Skin of body (tissue), 3 donors: ENCODE measurements at places on chromosomes 6 and 20.
A peak's percentile ranks its signal among the peaks of the same experiment; 100 is the strongest.

- DNase-seq, result no peak
Measured at GRCh38 chr20:32070690-32071213, 18.7 kb downstream of the HCK start.

- DNase-seq, result no peak
Measured at GRCh38 chr6:122809001-122809400, 19.9 kb downstream of the SMPDL3A start.

DNA sequence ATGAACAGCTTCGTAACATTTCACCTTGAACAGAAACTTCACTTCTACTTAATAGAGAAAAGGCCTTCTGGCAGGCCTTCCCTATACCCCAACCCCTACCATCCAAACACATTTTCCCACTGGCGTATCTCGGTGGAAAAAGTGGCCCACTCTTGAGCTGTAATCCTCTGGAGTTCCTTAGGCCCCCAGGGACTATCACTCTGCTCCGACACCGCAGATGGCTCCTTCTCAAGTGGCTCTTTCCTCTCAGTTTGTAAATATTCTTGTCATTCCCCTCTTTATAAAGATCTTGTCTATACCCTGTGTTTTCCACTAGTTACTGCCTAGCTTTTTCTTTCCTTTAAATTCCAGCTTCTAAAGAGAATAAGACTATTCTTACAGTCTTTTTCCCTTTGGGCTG, 108.7 kb downstream of the MYB start:
- DNase-seq, result no peak

DNA sequence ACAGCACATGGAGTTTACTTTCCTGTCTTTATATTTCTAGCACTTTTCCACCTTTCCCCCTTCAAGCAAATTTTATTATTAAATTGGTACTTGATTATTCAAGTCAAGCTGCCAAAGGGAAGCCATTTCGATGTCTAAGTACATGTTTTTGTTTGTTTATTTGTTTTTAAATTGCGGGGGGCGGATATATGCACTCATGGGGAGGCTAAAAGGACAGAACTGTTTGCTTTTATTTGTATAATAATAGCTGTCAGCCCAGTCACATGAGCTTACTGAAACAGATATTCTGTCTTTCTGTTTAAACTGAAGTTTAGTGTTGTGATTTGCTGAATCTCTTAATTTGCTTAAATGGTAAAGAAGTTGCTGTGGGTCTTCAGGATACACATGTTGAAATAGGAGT, 49.6 kb upstream of the PLCG1 start:
- no peak for DNase-seq

GRCh38 chr20:2692886-2693285, 306 bp downstream of the EBF4 start:
- DNase-seq, result no peak

DNA sequence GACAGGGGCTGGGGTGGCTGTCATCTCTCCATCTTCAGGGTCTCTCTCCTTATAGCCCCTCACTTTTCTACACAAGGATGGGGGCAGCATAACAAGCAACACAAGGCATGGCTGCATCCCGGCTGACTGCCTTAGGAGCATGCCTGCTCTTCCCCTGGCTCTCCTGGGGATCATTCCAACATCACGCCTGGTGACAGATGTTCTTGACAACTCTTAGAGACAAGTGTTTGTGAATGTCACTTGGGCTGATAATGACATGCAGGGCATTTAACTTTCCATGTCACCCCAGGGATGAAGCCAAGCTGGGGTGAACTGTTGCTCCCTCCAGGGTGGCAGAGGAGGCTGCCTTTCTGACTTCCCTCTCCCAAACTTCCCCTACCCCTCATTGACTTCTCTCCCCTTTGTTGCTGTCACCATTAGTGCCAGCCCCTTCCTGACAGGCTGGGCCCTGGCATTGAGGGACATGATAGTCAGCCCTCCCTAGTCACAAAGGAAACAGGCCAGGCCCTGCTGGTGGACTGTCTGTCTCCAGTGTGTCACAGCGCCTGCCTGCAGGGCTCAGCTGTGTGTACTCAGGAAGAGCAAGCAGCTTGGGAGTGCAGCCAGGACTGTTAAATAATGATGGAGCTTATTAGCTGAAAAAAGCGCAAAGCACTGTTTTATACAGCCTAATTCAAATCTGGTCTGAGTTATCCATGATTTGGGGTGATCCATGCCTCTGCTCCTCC, 161.8 kb downstream of the LRFN2 start:
- DNase-seq, result peak; percentile 83

GRCh38 chr6:135280375-135281136, 99.4 kb downstream of the MYB start:
- peak; percentile 31 for DNase-seq

GRCh38 chr6:111586554-111586953, 19.1 kb downstream of the TRAF3IP2 start:
- no peak for DNase-seq

DNA sequence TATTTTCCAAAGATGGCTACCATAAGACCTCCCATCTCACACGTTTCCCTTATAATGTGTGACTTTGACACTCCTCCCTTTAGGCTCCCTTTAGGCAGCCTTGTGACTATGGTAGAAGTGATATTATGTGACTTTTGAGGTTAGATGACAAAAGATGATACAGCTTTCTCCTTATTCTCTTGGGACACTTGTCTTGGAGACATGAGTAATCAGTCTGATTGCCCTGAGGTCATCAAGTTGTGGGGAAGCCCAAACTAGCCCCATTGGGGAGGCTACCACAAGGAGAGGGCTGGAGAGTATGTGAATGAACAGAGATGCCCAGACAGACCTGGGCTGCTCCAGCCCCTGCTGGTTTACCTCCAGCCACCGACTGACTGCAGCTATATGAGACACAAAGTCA, 10.6 kb upstream of the DLK2 start:
- no peak for DNase-seq

GRCh38 chr6:147508042-147508865, at the start of gene SAMD5:
SAMD5 (plus strand) TSS chr6:147508690; CDS start chr6:147508929, 239 bp downstream.
- peak; percentile 73 for DNase-seq

GRCh38 chr6:1325461-1326309, 13.8 kb downstream of the FOXQ1 start:
- DNase-seq, result no peak

- DNase-seq, result peak; percentile 24
Measured at GRCh38 chr6:37060195-37060559, 54.7 kb downstream of the FGD2 start.

- DNase-seq, result no peak
Measured at GRCh38 chr20:16203096-16203495, 370.2 kb downstream of the KIF16B start.

DNA sequence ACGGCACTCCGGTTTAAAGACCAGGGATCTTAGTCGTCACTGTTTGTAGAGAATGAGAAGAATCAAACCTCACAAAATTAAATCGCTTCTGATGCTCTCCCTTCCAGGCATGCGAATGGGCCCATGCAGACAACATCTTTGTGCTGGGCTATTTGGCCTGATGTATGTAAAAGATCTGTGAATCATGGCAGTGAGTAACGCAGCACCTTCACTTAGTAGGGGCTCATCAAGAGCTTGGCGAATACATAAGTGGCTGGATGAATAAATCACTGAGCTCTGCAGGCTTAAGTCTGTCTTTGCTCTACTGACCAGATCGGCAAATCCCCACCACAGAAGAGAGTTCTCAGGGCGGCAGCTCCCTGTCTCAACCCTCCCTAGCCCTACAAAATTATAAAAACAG, 44.8 kb upstream of the AFDN start:
- DNase-seq, result no peak

GRCh38 chr20:32333988-32334885, 23.9 kb upstream of the ASXL1 start:
- DNase-seq, result no peak

GRCh38 chr6:135033238-135033637, 21.4 kb downstream of the HBS1L start:
- DNase-seq, result no peak

DNA sequence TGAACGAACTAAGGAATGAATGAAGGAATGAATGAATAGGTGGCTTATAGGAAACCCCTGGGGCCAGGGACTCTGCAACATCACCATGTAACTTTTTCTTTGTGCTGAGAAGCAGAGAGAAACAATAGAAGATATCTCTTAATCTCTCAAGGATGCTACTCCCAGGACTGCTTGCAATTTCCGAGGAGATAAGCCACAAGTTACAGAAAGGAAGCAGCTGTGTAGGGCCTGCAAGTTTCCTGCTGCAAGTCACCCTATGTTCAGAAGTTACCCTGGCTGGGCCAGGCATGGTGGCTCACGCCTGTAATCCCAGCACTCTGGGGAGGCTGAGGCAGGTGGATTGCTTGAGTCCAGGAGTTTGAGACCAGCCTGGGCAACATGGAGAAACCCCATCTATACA, 7.3 kb upstream of the MAVS start:
- DNase-seq, result no peak

- no peak for DNase-seq
Measured at GRCh38 chr6:4808396-4808795, 32.2 kb downstream of the CDYL start.

- DNase-seq, result no peak
Measured at GRCh38 chr6:150813993-150814359, 51.5 kb upstream of the MTHFD1L start.

DNA sequence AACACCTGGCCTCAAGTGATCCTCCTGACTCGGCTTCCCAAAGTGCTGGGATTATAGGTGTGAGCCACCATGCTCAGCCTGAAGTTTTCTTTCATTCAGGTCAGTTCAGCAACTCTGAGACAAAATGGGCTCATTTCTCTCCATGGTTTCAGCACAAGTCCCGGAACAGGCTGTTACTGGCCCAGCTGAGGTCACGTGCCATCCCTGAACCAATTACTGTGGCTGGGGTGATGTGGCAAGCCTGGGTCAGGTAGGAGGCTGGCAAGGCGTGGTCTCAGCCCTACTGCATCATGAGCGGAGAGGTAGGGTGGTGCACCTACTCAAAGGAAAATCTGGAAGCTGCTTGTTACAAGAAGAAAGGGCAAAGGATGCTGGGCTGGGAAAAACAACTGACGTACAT, 326.4 kb downstream of the KIF16B start:
- DNase-seq, result no peak

DNA sequence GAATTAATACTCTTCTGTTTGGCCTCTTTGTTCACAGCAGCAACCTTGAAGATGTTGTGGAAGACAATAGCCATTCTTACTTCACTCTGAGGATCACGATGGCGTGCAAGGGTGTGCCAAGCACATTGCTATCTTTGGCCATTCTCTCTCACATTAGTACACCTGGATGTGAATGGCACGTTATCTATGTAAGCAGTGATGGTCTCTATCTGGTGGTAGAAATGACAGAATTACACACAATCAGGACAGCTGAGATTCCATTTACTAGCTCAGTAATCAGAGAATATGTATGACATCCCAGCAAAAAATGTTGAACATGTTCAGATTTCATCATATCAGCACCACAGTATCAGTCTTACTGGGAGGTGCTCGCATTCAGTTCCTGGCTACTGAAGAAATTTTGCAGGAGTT, 116.2 kb downstream of the LCA5 start:
- DNase-seq, result no peak

GRCh38 chr6:135183002-135183531, 2.0 kb downstream of the MYB start:
- no peak for DNase-seq

GRCh38 chr6:10591422-10592160, 70.4 kb downstream of the GCNT2 start:
- DNase-seq, result no peak

DNA sequence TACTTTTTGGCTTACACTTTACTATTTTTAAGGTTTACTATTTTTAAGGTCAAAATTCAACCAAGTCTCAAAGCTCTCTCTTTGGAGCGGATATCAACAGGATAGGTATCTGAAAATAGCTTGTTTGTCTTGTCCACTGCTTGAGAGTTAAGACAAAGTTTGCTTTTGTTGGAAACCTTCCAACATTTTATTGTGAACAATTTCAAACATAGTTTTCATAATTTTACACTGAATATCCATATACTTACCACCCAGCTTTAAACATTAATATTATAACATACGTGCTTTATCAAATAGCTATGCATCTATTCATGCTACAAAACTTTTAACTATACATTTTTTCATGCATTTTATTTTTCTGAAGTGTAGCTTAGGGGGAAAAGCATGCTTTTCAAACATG, 109.9 kb downstream of the FYN start:
- DNase-seq, result no peak

GRCh38 chr6:129015721-129016120, 132.8 kb downstream of the LAMA2 start:
- DNase-seq, result no peak

GRCh38 chr20:34240693-34241615, at the start of gene ASIP:
ASIP (plus strand) TSS chr20:34241423; CDS start chr20:34260375, 18,952 bp downstream.
- DNase-seq, result no peak

DNA sequence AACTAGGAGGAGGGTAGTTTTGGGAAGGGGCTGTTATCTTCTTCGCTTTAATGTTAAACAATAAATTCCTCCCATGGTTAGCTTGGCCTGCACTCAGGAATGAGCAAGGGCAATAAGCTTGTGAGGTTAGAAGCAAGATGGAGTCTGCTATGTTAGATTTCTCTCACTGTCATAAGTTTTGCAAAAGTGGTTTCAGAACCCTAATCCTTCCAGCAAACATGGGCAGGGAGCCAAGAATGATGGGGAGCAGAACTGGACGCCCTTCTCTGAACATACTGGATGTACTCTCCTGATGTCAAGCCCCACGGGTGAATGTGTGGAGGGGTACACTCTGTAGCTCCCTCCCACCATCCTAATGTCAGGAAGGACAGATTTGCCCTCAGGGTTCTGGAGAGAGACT, 22.3 kb downstream of the C6orf163 start:
- no peak for DNase-seq

DNA sequence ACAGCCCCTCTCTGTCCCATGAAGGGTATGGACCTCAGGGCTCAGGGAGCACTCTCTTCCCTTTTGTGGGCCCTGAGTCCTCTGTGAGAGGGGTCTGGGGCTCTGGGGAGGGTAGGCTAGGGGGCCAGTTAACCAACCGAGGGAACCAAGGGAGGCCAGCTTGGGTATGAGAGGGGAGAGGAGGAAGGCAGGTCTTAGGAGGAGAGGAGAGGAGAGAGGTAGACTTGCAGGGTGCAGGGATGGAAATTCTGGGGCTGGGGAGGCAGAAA, 720 bp downstream of the DUSP15 start:
- no peak for DNase-seq

GRCh38 chr6:15709651-15710269, 46.9 kb upstream of the DTNBP1 start:
- DNase-seq, result no peak

- DNase-seq, result no peak
Measured at GRCh38 chr20:39632176-39632575, 670.0 kb downstream of the DHX35 start.

- no peak for DNase-seq
Measured at GRCh38 chr6:163738725-163739407, 324.3 kb downstream of the QKI start.

DNA sequence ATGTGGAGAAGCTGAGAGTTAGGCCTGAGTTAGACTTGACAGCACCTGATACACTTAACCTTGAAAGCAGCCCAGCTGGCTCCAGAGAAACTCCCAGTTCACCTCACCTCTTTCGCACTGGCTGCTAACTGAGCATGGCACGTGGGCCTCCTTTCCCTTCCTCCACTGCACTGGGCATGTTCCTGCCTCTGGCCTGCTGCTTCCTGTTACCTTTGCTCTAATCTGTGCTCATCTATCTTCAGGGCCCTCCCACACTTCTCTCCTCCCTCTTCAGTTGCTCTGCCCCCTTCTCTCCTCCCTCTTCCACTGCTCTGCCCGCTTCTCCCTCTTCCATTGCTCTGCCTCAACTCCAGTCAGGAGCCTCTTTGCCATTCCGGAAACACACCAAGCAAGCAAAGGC, 13.7 kb upstream of the UBE2V1 start:
- DNase-seq, result no peak

GRCh38 chr20:15895560-15896084, 677.6 kb downstream of the KIF16B start:
- no peak for DNase-seq
